ENCODE measurements at places on chromosomes 12 and 14.

- DNase-seq: no peak
These were observed 132.5 kb downstream of the GPR135 start for GRCh38 chr14:59332727-59333126.

DNA sequence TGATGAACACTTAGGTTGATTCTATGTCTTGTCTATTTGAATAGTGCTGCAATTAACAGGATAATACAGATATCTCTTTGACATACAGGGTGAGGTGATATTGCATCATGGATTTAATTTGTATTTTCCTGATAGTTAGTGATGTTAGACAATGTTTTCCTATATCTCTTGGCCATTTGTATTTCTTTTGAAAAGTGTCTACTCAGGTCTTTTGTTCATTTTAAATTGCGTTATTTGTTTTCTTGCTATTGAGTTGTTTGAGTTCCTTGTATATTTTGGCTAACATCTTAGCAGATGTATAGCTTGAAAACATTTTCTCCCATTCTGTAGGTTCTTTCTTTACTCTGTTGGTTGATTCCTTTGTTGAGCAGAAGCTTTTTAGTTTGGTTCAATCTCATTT, 460.6 kb downstream of the CCDC91 start:
- DNase-seq: no peak

GRCh38 chr12:96177013-96177412, 17.2 kb upstream of the ELK3 start:
- peak; percentile 23 for DNase-seq

- DNase-seq: no peak
These were observed 91.3 kb downstream of the TSPAN9 start for GRCh38 chr12:3168223-3169221.

GRCh38 chr14:24378981-24379906, 11.3 kb downstream of the NFATC4 start:
- no peak for DNase-seq

Data from effector memory CD4-positive, alpha-beta T cell (primary cell).